NT2/D1 (cell line): ENCODE measurements at places on chromosomes 7 and 10.
A peak's percentile ranks its signal among the peaks of the same experiment; 100 is the strongest.

- DNase-seq, result no peak
Measured at GRCh38 chr7:41504214-41504980, 198.5 kb downstream of the INHBA start.

GRCh38 chr7:74473116-74473515, 19.4 kb downstream of the GTF2IRD1 start:
- DNase-seq, result no peak

DNA sequence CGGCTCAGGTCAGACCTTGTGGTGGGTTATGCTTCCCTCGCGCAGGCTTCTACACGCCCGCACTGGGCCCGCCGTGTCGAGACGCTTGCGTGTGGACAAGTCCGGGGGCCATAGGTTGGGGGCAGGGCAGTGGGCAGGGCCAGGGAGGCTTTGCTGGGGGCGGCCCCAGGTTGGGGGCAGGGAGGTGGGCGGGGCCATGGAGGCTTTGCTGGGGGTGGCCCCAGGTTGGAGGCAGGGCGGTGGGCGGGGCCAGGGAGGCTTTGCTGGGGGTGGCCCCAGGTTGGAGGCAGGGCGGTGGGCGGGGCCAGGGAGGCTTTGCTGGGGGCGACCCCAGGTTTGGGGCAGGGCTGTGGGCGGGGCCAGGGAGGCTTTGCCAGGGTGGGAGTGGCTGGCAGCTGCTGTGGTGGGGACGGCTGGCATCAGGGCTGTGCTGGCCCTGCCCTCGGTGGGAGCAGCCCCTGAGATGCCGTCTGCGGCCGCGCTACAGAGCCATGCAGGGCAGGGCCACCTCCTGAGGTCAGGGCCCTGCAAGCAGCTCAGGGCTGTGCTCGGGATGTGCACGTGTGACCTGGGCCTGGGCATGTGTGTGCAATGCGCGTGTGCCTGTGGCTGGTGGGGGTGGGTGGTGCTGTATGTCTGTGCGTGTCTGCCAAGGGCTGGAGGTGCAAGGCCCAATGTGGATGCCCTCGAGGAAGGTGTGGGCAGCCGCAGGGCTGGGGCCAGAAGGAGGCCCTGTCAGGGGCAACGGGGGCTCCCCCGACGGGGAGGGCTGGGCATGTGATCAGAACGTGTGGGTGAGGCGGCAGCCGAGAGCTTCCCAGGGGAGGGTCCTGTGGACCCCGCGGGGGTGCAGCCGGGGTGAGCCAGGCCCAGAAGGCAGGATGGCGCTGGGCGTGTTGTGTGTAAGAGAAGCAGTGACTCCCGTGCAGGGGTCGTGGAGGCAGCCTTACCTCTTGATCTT, 72.5 kb upstream of the NKX6-2 start:
- DNase-seq, result no peak

GRCh38 chr10:67043041-67043440, 117.2 kb downstream of the LRRTM3 start:
- DNase-seq, result no peak

- DNase-seq, result no peak
Measured at GRCh38 chr10:49220031-49220430, 31.8 kb upstream of the TMEM273 start.

- peak; percentile 32 for DNase-seq
Measured at GRCh38 chr10:76902949-76903348, 734.7 kb downstream of the KCNMA1 start.

DNA sequence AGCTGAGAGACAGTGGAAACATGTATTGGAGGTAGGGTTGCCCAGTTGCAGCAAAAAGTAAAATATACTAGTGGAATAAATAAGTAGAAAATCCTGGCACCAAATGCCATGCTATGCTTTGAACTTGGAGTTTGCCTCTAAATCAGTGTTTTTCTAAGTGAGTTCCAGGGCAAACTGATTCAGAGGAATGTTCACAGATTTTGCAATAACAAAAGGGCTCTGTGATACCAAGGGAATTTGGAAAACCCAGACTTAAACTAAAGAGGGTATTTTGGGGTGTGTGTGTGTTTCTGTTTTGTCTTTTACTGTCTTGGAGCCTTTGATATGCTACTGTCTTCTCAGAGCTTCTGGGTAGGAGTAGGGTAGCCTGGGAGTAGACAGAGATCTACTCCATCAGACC, 39.9 kb downstream of the SLC26A4 start:
- DNase-seq, result no peak

GRCh38 chr7:691361-692045, 35.0 kb upstream of the DNAAF5 start:
- DNase-seq, result no peak

GRCh38 chr10:48957361-48958151, 17.9 kb upstream of the LRRC18 start:
- no peak for DNase-seq

- DNase-seq, result no peak
Measured at GRCh38 chr10:132057191-132057681, 8.5 kb upstream of the JAKMIP3 start.

- DNase-seq, result no peak
Measured at GRCh38 chr7:2622869-2623697, 8.7 kb upstream of the TTYH3 start.

DNA sequence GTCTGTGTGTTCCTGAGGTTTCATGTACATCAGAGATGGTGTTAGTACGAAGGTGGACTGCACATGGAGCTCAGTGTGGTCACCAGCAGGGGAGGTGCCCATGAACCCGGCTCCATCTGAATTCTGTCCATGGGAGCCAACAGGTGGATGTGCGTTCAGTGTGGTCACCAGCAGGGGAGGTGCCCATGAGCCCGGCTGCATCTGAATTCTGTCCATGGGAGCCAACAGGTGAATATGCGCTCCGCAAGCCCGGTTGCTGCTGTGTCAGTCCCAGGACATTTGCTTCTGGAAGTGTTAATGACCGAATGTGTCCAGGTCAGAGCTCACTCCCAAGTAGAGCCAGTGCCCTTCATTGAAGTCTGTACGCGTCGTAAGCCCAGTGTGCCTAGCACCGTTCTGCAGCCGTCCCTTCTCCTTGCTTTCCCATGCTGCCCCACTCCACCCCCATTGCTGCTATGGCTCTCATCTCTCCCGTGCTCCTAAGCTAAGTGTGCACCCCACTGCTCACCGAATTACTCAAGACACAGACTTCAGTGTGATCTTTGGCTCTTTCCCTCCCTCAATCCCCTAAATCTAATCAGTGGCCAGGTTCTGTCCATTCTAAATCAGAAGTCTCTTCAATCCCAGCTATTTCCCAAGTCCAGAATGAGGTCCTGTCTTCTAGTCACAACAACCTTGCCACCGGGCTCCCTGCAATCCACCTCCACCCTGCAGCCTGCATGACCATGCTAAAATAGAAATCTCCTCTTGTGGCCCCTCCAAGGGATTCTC, 352.4 kb downstream of the TCERG1L start:
- no peak for DNase-seq

DNA sequence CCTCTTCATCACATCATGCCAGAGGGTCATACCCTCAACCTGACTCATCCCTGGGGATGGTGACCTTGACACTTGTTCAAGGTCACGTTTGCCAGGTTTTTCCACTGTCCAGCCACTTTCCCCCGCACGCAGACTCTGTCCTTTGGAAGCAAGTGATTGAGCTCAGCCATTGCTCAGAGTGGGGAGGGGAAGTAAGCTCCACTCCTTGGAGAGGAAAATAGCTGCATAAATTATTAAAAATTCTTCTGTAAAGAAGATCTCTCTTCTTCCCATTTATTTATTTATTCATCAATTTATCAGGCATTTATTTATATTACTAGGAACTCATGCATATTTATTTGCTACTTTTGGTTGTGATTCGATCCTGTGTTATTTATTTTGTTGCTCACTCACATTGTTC, 88.0 kb downstream of the GLRX3 start:
- no peak for DNase-seq

DNA sequence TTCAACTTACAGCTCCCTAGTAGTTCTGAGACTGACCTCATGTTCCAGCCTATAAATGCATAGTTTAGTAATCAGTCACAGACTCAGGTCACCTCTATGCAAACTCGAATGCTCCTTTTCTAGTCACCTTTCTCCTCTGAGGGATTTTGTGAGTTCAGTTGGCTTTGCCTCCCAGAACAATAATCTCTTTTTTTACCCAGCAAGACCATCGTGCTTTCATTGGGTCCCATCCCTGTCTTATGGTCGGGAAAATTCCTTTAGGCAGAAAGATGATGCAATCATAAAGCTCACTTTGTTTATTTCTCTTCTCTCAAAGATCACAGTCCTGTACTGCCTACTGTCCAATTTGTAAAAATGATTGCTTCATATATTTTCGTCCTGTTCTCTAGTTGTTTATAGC, 38.4 kb downstream of the TWIST1 start:
- no peak for DNase-seq

DNA sequence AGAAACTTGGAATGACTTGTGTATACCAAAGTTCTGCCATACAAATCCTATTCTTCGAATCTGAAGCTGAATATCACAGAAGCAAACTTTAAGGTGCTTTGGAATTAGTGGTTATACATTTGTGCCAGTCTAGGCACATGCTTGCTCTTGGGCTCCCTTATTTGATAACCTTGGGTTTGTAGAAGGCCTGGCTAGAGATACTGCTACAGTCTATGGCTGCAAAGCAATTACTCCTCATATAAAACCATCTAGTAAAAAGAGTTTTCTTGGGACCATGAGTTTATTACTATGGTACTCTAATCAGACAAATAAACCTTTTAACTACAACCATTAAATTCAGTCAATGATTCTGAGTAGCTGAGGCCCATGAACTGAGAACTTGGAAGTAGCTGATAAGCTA, 92.5 kb upstream of the SLC13A1 start:
- DNase-seq, result no peak

- no peak for DNase-seq
Measured at GRCh38 chr10:4698075-4698474, 127.9 kb upstream of the AKR1E2 start.

DNA sequence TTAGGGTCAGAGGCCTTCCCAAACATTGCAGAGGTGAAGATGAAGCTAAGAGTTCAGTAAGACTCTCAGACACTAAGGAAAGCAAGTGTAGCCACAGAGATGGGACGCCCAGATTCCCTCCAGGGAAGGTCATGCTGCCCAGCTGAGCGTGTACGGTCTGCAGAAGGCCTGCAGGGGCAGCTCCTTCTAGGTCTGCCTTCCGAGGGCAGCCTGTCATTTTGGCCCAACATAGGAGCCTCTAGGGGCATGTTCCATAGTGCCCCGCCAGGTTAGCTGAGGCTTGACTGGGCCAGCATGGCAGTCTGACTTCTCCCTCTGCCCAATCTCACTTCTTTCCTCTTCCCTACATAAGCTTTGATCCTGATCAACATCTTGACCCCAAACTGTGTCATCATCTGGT, 130.7 kb downstream of the PIP4K2A start:
- no peak for DNase-seq

- no peak for DNase-seq
Measured at GRCh38 chr10:90424730-90425129, 433.1 kb downstream of the HTR7 start.

GRCh38 chr7:6379886-6380285, 67.9 kb downstream of the DAGLB start:
- DNase-seq, result no peak

GRCh38 chr10:3418041-3418754, 245.6 kb upstream of the PITRM1 start:
- DNase-seq, result no peak

GRCh38 chr10:122240401-122240800, 30.7 kb upstream of the BTBD16 start:
- no peak for DNase-seq

- DNase-seq, result no peak
Measured at GRCh38 chr10:75994357-75995040, 563.1 kb downstream of the LRMDA start.

- DNase-seq, result no peak
Measured at GRCh38 chr7:44221231-44221791, 20.5 kb downstream of the YKT6 start.

- no peak for DNase-seq
Measured at GRCh38 chr10:110216240-110216639, 8.8 kb downstream of the MXI1 start.

GRCh38 chr10:4470231-4470835, 355.7 kb upstream of the AKR1E2 start:
- no peak for DNase-seq
